HFF-Myc (cell line): ENCODE measurements at places on chromosomes 5 and 9.

GRCh38 chr9:134570151-134570621 is 71.4 kb upstream of the COL5A1 start:
- no peak for DNase-seq

GRCh38 chr5:59496524-59497134 is 396.9 kb downstream of the PDE4D start:
- DNase-seq = no peak

DNA sequence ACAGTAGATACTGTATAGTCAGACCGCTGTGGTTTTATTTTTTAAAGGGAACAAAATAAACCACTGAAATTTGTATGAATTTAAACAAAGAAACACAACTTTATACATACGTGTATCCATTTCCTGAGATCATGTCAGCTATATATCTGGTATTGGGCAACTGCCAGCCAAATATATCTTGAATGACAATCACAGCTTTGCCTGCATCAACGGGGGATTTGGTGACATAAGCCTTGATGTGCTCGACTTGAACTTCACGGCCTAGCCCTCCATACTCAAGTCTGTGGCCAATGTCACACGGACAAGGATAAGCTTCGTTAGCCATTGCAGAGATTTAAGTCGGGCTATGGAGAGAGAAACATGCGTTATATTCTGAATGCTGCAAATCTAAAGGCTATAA is 17.3 kb downstream of the CMBL start:
- DNase-seq = no peak

DNA sequence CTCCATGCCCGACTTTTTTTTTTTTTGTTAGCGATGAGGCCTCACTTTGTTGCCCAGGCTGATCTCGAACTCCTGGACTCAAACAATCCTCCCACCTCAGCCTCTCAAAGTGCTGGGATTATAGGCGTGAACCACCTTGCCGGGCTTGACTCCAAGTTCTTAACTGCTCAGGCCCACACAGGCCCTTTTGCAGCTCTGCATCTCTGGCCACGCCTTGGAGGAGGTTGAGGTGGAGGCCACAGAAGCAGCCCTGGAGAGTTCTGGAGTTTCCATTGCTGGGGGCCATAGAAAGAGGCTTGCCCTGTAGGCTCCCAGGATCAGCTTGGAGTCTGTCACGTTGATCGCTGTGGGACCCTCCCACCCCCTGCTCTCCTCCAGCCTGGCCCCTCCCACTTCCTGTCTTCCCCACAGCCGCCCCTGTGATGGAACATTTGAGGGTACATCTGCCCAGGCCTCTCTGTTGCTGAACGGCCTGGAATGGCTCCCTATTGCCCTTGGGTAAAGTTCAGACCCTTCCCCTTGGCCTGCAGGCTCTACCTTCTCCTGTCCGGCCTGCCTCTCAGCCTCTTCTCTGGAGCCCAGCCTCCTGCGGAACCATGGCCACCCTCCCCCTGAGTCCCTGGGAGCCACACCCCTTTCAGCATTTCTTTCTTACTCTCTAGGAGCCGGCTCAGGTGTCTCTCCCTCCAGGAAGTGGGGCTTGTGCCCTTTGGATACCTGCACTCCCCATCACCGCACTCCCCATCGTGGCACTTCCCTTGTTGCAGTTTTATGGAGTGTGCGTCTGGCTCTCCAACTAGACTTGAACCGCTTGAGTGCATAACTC is 30.4 kb upstream of the IER5L start:
- DNase-seq = no peak

GRCh38 chr9:26650325-26650724 is 242.3 kb downstream of the CAAP1 start:
- no peak for DNase-seq

- DNase-seq = no peak
Measured at GRCh38 chr9:23686257-23686656, 139.8 kb downstream of the ELAVL2 start.

- no peak for DNase-seq
Measured at GRCh38 chr5:64978546-64978945, 209.8 kb downstream of the CWC27 start.

GRCh38 chr5:144017631-144018030 is 152.8 kb downstream of the YIPF5 start:
- no peak for DNase-seq

DNA sequence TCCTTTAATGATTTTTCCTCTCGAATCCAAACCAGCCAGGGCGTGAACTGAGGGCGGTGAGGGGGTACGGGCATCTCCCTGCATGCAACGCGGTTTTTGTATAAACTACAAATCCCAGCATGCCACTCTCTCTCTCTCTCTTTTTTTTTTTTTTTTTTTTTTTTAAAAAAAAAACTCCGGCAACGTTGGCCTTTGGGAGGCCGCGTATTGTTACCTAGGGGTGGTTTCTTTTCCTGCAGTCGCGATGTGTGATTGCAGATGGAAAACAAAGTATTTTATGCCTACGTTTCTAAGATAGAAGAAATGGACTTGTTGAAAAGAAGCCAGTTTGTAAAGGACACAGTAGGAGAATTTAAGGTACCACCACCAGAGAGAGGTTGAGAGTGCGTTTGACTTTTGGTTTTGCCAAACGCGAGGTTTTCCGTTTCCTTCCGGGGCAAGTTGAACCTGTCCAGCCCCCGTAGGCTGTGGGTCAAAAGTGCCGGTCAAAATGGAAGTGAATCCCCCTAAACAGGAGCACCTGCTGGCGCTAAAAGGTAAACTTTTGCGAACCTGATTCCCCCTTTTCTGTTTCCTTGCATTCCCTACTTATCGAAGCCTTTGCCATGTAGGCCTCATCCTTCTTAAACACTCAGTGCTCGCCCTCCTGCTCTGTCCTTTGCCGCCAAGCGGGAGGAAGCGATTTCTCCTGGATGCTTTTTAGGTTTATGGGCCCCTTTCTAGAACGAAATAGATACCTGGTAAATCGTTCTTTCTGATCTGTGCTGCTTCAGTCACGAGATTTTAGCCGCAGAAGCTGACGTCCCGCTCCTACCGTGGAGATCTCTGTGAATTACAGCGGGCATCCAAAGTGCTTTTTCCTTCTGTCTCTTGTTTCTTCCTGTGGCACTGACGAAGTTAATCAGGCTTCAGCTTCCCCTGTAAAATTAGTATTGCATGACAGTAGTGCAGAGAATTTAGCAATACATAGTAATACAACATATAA is at the start of the genes SHLD3 and TRAPPC13:
Gene SHLD3, plus strand, starts transcription at position 457 of the 985 bp plus-strand sequence. CDS start 4,561 bp downstream, outside the sequence.
Gene TRAPPC13, plus strand, starts transcription at position 457 of the 985 bp plus-strand sequence. Its CDS starts 34 bp downstream, at position 491.
- DNase-seq = peak; percentile 52

DNA sequence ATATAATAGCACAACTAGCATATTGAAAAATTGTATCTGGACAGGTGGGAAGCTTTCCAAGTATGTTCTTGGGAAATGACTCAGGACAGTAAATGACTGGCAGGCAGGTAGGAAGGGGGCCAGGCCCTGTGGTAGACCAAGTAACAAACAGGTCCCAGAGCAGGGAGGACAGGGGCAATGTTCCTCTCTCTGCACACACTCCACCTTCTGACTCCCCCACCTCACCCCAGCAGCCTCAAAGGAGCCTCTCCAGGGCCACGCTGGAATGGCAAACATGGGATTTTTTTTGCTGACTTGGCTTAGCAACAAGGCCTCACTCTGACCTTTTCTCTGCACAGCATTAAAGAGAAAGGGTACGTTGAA is 31.1 kb upstream of the IQGAP2 start:
- DNase-seq = no peak

DNA sequence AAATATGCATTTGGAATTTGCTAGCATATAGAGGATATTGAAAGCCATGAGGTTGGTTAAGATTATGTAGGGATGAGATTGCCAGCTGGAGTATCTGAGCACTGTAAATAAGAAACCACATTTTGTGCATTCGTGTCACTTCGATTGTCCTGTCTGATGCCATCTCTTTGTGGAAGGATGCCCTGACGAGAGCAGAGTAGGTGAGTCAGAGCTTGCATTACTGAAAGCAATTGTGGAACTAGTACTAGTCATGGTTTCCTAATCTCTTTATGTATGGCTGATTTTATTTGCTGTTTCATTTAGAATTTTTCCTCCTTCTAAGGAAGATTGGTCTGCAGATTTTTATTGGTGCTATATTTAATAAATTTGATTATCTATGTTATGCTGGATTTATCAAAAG is 14.5 kb upstream of the TAS2R1 start:
- no peak for DNase-seq

DNA sequence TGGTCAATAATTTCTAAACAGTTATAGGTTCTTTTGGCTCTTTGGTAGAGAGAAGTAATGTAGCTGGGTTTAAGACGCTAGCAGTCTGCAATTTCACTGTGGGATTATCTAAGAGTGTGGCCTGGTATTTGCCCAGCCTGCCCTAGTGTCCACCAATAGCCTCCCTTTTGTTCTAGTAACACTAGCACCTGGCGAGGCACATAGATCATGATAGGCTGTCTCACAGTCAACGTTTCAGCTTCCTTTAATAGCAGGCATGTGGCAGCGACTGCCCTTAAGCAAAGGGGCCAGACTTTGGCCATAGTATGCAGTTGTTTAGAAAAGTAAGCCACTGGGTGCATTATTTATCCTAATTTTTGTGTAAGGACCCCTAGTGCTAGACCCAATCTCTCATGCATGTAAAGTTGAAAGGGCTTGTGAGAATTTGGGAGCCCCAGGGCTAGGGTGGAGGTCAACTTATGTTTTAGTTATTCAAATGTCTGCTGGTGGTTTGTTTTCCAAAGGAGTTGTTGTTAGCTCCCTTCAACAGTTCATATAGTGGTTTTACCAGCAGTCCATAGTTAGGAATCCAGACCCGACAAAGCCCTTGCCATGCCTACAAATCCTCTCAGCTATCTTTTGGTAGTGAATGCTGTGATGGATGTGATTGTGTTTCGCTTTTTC is 274.3 kb downstream of the HTR1A start:
- no peak for DNase-seq

DNA sequence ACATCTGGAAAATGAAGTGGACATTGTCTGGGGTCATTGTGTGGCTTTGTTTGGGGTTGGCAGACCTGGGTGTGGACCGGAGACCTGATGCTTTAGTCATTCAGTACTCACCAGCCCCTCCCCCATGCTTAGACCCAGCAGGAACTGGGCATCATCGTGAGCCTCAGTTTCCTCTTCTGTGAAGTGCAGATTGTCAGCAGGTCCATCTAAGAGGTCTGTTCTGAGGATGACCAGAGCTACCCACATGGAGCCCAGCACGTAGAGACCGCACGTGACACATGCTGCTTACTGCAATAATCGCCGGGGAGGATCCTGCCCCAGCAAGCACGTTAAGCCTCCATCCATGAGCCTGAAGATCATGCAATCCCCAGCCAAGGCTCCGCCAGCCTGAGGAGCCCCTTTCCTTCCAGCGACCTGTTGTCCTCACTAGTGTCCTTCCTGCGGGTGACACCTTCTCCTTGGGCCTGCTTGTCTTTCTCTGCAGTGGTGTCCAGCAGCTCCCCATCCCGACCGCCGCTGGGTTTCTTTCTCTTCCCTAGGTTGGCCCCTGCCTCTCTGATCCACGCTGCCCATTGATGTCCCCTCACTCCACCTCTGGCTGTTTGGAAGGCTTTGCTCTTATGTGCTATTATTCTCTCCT is 26.7 kb upstream of the IRX4 start:
- DNase-seq = no peak

DNA sequence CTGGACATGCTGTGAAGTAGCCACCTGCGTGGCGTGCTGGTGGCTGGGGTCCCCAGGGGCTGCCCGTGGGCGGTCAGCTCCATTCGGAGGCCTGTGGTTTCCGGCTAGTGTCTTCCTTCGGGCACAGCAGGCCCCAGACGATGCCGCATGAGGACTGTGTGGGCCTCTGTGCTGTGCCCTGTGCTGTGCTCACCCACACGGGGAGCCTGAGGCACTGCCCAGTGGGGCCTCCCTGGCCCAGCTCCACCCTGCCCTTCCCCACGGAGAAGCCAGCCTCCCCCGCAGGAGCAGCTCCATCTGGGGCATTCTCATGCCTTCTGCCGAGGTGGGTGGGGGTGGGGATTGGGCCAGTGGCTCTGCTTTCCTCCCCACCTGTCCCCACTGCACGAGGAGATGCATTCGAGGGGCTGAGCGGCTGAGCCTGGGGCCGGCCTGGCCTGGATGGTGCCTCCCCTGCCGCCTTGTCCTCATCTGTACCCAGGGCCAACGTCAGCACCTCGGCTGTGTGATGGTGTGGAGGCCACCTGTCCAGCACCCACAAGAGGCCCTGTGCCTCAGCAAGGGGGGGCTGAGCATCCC is 24.2 kb downstream of the RXRA start:
- DNase-seq = no peak

DNA sequence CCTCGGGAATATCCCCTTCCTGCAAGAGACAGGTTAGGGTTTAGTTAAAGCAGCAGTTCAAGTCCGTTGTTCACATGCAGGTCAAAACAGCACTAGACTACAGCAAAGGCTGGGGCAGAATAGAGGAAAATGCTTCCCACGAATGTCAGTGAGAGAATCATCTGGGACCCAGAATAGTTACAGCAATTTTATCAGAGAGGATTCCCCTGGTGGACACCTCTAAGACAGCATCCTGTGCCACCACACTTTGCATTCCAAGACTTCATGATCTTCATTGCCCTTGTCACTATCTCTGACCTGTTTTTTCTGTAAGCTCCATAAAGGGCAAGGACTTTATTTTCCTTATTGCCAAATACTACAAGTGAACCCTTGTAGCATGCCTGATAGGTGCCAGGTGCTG is 12.9 kb downstream of the GRXCR2 start:
- DNase-seq = no peak

- DNase-seq = no peak
Measured at GRCh38 chr5:39031041-39031440, 43.2 kb downstream of the RICTOR start.

GRCh38 chr9:3676766-3677165 is 151.0 kb upstream of the RFX3 start:
- DNase-seq = no peak

DNA sequence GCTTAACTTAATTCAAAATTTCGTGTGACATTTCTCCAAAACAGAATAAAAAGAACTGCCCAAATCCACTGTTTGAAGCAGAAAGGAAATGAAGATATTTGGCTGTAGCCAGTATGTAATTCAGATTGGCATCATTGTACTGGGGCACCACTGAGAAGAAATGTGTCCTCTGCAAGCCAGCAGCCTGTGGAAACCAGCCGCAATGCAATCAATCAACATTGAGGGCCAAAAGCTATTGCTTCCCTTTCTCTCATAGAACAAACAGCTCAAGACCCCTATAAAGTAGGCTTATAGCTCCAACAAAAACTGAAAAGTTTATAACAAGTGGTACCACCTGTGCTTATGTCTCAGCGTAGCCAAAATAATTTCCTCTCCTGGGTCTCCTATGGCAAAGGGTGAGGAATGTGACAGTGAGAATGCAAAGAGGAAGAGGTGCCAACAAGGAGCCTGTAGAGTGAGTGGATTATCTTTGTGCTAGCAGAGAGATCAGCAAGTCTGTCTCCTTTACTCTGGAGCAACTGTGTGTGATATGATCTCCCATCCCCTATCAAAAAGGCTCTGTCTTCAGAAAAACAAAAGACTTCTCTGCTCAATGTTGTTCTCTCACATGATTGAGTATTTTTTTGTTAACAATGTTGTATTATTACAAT is 1072.3 kb upstream of the DMAC1 start:
- no peak for DNase-seq
